Pancreas (tissue), 10 donors: ENCODE measurements at places on chromosomes 1 and 21. TPM values are rescaled to one million over a fixed set of nuclear protein-coding genes. Genes with fewer than 3 reads are reported as not detected.

Gene ZNF683
- not detected for total RNA-seq

- peak; percentile 91 for DNase-seq
- H3K4me1 ChIP-seq = no peaks in the 10 kb centered on the region
- peaks cover 5% of the 10 kb centered on the region for H3K27me3 ChIP-seq
- peak within 1 kb of the TSS; percentile 60 for H3K4me3 ChIP-seq
These were observed at the start of gene CD58 for GRCh38 chr1:116570358-116571214. Gene CD58, minus strand, starts transcription at chr1:116571026. Its CDS starts 54 bp downstream, at chr1:116570972.

GRCh38 chr1:13792419-13792818 lies 92.4 kb downstream of the PRDM2 start:
- no peak overlapping the region for H3K27ac ChIP-seq
- no peak for DNase-seq
- no peak overlapping the region for H3K4me3 ChIP-seq
- no peaks in the 10 kb centered on the region for H3K4me1 ChIP-seq
- no peaks in the 10 kb centered on the region for H3K36me3 ChIP-seq

- H3K27ac ChIP-seq = no peak overlapping the region
- no peak overlapping the region for H3K4me3 ChIP-seq
- no peaks in the 10 kb centered on the region for H3K27me3 ChIP-seq
- no peaks in the 10 kb centered on the region for H3K4me1 ChIP-seq
- DNase-seq = no peak
These were observed 51.5 kb downstream of the SLC66A1 start for GRCh38 chr1:19363536-19364152.

- H3K27ac ChIP-seq = no peak overlapping the region
- no peak overlapping the region for H3K4me3 ChIP-seq
- no peaks in the 10 kb centered on the region for H3K4me1 ChIP-seq
- no peak for DNase-seq
These were observed 261.5 kb downstream of the GPATCH2 start for GRCh38 chr1:217369271-217369981.

DNA sequence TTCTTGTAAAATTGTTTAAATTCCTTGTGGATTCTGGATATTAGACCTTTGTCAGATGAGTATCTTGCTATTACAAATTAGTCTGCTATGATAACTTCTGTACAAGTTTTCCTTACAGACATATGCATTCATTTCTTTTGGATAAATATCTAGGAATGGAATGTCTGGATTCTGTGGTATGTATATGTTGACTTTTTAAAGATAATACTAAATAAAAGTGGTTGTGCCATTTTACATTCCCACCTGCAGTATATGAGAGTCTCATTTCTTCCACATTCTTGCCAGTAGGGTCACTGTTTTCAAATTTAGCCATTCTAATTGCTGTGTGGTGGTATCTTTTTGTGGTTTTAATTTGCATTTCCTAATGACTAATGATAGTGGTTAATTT lies 53.9 kb downstream of the SYDE2 start:
- DNase-seq = no peak
- H3K4me1 ChIP-seq = peaks cover 18% of the 10 kb centered on the region
- H3K36me3 ChIP-seq = no peaks in the 10 kb centered on the region
- H3K4me3 ChIP-seq = no peak overlapping the region
- H3K27me3 ChIP-seq = no peaks in the 10 kb centered on the region

DNA sequence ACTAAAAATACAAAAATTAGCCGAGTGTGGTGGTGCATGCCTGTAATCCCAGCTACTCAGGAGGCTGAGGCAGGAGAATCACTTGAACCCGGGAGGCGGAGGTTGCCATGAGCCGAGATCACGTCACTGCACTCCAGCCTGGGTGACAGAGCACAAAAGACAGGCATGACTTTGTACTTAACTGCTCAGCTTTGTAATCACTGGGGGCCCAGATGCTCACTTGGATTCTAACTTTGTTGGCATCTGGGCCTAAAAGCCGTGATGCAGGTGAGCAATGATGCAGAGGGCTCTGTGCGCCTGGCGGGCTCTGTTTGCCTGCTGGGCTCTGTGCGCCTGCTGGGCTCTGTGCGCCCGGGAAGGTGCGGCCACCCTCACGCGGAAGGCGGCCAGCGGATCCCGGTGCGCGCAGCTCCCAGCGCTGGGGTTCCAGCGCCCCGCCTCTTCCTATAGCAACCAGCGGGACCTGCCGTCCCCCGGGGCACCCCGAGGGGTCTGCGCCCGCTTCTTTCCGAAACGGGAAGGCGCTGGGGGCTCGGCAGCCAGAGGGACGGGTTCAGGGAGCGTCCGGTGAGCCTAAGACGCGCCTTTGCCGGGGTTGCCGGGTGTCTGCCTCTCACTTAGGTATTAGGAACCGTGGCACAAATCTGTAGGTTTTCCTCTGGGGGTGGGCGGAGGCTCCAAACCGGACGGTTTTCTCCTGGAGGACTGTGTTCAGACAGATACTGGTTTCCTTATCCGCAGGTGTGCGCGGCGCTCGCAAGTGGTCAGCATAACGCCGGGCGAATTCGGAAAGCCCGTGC lies 31.7 kb downstream of the PRMT2 start:
- H3K36me3 ChIP-seq = peaks cover 7% of the 10 kb centered on the region
- no peak overlapping the region for H3K27ac ChIP-seq
- H3K4me3 ChIP-seq = peak overlapping the region; percentile 45
- no peak for DNase-seq
- H3K4me1 ChIP-seq = peaks cover 3% of the 10 kb centered on the region

- no peak overlapping the region for H3K27ac ChIP-seq
- H3K4me1 ChIP-seq = no peaks in the 10 kb centered on the region
- H3K36me3 ChIP-seq = no peaks in the 10 kb centered on the region
- DNase-seq = no peak
These were observed 196.4 kb downstream of the KAZN start for GRCh38 chr1:14794906-14795305.

DNA sequence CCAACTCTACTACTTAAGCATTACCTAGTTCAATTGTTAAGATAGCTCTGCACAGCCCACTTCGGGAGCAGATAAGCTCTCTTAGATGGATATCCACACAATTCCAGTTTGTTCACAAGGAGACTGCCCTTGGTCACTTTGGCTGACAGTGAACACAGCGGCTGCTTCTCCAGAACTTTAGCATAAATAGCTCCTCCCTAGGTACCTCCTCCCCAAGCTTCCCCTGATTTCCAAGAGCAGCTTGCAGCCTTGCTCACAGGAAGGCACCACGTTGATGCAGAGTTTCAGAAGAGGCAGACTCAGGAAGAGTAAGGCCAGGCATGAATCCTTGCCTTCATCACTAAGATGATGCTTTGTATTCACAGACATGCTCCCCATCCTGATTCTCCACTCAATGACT lies 24.7 kb downstream of the TFF3 start:
- no peak for DNase-seq
- no peaks in the 10 kb centered on the region for H3K36me3 ChIP-seq
- H3K4me3 ChIP-seq = no peak overlapping the region
- no peaks in the 10 kb centered on the region for H3K27me3 ChIP-seq
- H3K27ac ChIP-seq = no peak overlapping the region
- H3K4me1 ChIP-seq = no peaks in the 10 kb centered on the region

DNA sequence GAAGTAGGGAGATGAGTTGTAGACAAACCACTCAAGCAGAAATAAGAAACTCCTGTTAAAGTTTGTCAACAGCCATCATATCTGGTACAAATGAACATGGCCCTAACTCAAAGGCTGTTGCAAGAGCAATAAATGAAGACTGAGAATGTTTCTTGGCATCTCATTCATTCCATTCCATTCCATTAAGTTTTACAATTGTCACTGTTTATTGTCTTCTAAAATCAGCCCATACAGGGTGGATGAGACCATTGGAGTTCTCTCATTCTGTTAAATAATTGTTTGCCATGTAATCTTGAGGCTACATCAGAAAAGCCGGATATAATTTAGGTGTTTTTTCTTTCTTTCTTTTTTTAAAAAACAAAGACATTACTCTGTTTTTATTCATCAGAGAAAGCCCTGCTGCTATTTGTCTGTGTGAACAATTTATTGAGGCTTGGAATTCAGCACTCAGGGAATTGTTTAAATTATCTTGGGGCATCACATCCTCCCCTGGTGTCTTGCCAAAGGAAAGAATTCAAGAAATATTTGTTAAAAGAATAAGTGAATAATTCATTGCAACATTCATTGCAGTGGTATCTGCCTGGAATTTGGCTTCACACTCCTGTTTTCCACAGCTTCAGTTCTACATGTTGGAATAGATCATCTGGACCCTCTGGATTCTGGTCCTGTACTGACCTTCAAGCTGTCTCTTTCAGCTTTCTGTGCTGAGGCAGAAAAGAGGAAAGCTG lies 604.5 kb downstream of the PLPP3 start:
- DNase-seq = no peak
- H3K4me1 ChIP-seq = no peaks in the 10 kb centered on the region
- no peaks in the 10 kb centered on the region for H3K36me3 ChIP-seq
- no peak overlapping the region for H3K4me3 ChIP-seq
- no peak overlapping the region for H3K27ac ChIP-seq
